ENCODE measurements at places on chromosomes 16 and 17.

GRCh38 chr17:39809221-39809620, 54.9 kb downstream of the IKZF3 start:
- DNase-seq = no peak

- no peak for DNase-seq
These were observed 28.3 kb downstream of the ETV4 start for GRCh38 chr17:43517615-43518386.

GRCh38 chr17:8707332-8708024, 37.2 kb downstream of the CCDC42 start:
- no peak for DNase-seq

- peak; percentile 78 for DNase-seq
These were observed 6.1 kb downstream of the GJD3 start for GRCh38 chr17:40358323-40359038.

DNA sequence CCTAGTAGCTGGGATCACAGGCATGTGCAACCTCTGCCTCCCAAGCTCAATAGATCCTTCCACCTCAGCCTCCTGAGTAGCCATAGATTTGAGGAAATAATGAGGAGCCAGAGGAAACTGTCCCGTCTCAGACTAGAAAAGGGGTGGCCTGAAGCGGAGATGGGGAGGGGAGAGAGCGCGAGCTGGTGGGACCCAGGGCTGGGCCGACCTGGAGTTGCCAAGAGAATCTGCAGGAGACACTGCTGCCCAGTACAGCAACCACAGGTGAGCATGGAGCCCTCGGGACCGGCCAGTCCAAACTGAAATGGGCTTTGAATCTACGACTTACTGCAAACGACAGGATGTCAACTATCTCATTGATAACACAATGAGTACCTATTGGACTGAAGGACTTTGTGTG, 24.3 kb downstream of the CD300A start:
- DNase-seq = no peak

DNA sequence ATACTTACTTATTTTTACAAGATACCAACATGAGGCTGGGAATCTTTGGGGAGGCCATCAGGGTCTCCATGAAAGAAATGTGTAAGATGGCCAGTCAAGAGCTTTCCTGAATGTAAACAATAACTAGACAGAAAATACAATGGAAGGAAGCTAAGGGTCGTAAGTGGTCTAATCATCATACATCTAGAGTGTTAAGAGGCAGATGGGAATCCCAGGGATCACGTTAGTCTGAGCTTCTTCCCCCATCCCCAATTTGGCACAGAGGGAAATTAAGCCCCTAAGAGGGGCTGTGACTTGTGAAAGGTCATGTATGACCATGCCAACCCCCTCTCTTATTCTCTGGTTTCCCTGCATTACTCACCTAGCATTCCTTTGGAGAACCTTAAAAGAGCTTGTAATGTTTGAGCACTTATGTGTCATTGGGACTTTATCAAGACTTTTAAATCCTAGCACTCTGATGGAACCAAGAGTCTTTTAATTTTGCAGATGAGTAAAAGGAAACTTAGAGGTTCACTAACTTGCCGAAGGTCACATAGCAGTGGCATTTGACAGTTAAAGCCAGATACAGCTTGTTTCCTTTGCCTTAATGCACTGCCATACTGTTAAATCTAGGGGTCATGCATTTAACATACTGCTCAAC, 46.1 kb downstream of the DCUN1D3 start:
- DNase-seq = no peak

- DNase-seq = no peak
These were observed 54.6 kb downstream of the STX8 start for GRCh38 chr17:9521062-9521461.

DNA sequence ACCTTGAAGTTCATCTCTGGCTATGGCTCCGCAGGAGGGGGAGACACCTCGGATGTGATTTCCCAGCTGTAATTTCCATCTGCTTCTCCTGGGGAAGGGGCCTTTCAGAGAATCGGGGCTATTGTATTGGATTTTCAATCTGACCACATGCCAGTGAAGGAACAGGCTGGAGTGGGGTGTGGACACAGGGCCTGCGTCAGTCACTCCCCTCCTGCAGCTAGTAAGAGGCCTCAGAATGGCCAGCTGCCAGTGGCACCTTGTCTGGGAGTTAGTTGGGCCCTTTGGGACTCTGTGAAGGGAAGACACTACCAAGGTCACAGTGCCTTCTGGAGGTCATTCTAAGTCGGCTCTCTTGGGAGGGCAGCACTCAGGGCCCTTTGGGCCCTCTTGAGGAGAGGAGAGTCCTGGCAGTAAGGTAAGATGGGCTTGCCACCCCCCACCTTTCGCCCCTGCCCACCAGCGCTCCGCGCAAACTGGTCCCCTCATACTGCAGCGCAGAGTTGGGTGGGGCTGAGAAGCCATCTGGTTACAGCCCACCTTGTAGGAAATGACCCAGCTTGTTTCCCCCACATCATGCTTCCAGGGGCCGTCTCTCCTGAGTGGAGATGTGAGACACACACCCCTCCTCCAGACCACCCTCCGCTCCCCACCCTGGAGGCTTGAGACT, 5.4 kb downstream of the NXPH3 start:
- no peak for DNase-seq

DNA sequence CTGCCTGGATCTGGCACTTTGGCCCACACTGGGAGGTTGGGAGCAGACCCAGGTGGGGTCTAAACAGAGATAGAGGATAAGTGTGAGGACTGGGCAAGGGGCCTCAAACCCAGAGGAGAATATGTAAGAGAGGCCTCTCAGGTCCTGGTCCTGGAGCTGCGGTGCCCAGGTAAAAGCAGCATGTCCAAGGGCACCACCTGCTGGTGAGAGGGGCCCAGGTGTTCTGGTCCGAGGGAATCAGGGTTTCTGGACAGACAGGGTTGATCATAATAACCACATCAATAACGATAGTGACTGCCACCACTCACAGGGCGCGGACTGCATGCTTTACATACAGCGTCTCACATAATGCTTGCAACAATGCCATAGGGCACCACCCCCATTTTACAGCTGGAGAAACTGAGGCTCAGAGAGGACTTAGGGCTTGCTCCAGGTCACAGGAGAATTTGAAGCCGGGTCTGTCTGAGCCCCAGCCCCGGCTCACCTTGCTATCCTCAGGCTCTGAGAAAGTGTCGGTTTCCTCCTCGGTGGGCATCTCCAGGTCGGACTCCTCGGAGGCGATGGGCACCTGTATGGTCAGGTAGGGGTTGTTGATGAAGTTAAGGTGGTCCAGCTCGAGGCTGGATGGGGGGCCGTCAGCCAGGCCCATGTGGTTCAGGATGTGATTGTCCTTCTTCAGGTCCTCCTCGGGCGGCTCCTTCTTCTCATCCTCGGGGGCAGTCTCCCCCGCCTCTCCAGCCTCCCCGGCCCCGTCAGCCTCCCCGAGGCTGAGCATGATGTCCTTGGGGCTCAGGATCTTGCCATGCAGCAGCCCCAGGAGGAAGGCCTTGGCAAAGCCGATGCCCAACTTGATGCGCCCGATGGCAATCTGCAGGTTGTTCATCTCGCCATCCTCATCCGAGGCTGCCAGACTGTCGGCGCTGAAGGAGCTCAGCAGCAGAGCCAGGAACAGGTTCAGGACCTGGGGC, 19.1 kb upstream of the CD79B start:
- DNase-seq = no peak

Measured in left colon (tissue), 2 donors.